ENCODE measurements at places on chromosomes 7 and 10.

GRCh38 chr10:26857991-26858706 is 2.6 kb downstream of the ABI1 start:
- DNase-seq, result peak; percentile 40

DNA sequence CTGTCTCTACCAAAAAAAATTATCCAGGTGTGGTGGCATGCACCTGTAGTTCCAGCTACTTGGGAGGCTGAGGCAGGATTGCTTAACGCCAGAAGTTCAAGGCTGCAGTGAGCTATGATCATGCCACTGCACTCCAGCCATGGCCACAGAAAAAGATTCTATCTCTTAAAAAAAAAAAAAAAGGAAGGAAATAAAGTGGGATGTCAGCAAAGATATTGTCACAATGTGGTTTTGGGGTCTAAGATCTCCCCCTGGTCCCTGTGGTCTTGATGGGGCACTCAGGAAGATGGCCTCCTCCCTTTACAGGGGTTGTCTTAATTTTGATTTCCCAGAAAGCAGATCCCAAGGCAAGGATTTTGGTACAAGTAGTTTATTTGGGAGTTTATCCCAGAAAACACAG is 7.4 kb upstream of the KAZALD1 start:
- DNase-seq, result no peak

DNA sequence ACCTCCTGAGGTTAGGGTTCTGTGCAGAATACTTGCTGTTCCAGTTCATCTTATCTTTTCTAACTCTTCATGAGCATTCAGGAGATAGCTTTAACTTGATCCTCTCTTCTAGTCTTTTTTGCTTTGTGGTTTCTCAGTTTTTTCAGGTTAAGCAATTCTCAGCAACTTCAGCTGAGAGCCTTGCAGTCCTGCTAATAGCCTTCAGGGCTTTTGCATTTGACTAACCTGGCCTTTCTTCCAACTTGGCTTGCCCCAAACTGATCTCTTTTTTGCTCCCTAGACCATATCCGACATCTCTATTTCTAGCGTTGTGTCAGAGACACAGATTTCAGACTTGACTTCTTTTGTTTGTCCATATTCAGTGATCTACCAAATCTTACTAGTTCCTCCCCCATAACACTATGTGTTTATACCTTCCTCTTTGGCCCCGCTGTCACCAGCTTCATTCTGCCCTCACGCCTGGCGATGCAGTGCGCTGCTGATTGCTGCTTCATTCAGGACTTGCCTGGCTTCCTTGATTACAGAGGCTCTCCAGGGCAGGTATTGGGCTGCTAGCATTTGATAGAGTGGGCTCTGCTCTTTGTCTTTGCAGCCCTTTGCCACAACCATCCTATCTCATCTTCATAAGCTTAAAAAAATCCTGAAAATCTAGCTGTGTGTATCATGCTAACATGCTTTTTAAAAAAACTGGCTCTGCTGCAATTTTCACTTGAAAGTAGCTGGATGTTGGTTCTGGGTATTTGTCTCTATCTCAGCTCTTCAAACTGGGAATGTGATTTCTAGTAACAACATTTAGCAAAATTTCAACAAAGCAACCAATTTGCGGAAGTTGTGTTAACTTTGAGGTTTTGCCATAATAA is 9.6 kb downstream of the CUL1 start:
- no peak for DNase-seq

DNA sequence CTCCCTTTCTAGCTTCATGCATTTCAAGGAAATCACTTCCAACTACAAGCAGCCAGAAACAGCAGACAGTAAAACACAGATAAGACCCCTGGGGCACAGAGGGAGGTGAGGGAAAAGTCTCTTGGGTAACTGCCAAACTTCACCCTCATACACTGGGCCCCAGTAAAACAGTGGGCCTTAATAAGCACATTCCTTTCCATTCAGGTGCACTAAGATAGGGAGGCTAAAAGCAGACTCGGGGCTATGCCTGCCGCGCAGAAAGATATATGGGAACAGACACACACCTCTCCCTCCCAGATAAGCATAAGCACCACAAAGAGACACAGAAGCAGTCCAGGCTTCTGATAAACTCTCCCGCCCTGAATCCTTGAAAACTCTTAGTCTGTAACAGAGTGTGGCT is 117.0 kb downstream of the TYW1B start:
- no peak for DNase-seq

GRCh38 chr7:40329601-40330153 is 194.9 kb downstream of the SUGCT start:
- peak; percentile 64 for DNase-seq

DNA sequence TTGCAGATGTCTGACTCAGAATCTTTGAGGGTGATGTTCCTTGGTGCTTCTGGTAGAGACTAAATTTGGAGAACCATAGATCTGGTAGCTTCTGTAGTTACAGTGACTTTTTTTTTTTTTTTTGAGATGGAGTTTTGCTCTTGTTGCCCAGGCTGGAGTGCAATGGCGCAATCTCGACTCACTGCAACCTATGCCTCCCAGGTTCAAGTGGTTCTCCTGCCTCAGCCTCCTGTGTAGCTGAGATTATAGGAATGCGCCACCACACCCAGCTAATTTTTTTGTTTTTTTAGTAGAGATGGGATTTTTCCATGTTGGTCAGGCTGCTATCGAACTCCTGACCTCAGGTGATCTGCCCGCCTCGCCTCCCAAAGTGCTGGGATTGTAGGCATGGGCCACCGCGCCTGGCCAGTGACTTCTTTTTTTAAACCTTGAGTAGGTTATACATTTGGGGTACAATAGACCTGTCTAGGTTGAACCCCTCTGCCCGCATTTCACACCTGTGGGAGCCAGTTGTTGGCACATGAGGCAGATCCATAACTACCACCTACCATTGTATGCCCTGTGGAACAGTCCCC is 47.0 kb downstream of the SUFU start:
- DNase-seq, result no peak

GRCh38 chr10:77807706-77808105 is 118.8 kb downstream of the DLG5 start:
- no peak for DNase-seq

- DNase-seq, result no peak
Observed at GRCh38 chr7:102830197-102830596, 81.4 kb downstream of the FAM185A start.
